ENCODE measurements at places on chromosomes 3 and 15.

DNA sequence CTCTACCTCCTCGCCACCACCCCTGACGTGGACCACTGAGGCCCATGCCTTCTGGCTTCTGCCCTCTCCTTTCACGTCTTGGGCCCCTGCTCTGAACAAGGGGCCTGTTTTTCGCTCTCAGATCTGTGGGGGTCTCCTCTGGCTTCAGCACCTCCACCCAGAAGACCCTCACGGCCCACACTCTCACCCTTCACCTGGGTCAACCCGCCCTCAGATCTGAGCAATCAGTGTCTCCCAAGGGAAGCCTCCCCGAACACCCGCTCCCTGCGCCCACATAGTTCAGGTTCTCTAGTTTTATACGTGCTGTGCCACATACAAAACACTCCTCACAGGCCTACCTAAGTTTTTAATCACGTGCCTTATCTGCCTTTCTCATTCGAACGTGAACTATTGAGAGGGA, 48.2 kb upstream of the SMAD6 start:
- no peak for DNase-seq

GRCh38 chr3:14150078-14150477, 25.2 kb downstream of the TMEM43 start:
- DNase-seq, result no peak

DNA sequence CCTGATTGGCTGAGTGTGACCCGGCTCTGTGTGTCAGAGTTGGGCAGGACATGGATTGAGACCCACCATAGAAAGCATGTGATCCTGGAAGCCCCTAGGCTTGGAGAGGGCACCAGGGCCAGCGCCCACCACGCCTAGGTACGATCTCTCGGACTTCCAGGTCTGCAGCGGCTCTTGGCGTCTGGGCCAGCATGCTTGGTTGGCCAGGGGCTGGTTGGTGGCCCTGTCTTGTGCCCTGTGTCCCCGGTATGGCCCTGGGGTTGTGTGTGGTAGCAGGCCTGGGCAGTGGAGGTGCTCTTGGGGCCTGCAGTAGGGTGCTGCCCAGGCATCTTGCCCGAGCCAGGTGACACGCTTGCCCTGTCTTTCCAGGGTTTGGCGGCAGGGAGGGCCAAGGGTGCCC, 210.6 kb downstream of the UBE3A start:
- DNase-seq, result no peak

DNA sequence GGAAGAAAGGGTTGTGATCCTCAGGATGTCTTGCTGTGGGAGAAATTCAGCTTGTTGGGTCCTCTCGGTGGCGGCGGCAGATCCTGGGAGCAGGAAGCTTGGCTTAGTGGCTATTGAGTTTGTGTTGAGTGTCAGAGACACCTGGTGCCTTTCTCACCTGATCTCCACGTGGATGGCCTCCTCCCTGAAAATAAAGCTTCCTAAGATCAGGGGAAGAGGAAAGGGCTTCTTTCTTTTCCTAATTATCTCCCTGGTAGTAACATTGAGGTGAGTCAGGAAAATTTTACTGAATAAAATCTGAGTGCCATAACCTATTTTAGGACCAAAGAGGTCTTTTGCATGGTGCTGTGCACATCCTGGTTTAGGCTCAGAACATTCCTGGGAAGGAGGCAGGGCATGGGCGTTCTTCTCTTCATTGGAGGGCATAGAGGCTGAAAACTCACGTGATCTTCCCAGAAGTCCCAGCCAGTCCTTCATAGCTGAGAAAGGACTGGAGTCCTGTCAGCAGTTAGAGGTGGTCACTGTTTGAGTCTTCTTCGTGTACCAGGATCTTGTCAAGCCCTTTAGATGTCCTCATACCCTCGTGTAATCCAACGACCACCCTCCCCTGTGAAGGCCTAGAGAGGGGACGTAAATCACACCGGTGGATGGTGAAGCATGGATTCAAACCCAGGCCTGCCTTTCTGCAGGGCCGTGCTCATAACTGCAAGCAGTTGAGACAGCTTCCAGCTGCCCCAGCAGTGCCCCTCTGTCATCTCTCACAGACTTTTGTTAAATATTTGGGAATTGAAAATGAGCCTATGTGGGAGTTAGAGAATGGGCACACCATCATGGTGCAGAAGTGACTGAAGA, 1.1 kb downstream of the CMTM8 start:
- DNase-seq, result no peak

- no peak for DNase-seq
These were observed 94.9 kb downstream of the ST6GAL1 start for GRCh38 chr3:187025254-187025655.

DNA sequence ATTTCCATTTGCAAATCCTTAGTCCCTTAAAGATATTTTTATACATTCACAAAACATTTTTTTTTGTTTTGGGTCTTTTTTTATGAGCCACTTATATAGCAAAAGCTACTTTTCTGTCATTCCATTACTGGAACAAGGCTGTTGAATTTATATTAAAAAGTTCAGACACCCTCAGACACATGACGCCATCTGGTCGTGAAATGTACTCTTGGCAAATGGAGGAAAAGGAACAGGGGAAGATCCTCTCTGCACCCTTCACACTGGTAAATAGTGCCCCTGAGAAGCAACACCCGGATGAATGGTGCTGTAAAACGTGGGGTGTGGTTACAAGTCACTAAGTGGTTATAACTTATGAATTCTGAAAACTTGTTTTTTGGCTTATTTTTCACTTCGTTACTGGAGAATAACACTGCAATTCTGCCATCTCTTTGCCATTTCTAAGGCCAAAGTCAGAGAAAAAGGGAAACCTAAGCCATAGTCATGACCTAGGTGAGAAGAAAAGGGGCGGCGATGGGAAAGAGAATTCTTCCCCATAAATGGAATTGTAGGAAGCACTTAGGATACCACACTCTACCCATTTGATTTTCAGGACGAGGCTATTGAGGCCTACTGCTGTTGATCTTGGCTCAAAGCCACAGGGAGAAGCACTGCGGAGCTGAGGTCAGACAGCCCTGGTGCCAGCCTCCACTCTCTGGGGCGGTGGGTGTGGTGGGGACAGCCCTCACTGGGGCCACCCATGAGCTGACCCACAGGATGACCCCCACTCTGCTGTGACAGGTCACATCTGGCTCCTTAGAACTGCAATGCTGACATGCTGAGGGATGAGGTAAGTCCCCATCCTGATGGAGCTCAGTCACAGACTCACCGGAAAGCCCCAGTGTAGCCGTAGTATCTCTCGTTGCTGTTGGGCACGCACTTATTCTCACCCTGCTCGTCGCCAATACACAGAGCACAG, 21.9 kb downstream of the LTF start:
- no peak for DNase-seq

DNA sequence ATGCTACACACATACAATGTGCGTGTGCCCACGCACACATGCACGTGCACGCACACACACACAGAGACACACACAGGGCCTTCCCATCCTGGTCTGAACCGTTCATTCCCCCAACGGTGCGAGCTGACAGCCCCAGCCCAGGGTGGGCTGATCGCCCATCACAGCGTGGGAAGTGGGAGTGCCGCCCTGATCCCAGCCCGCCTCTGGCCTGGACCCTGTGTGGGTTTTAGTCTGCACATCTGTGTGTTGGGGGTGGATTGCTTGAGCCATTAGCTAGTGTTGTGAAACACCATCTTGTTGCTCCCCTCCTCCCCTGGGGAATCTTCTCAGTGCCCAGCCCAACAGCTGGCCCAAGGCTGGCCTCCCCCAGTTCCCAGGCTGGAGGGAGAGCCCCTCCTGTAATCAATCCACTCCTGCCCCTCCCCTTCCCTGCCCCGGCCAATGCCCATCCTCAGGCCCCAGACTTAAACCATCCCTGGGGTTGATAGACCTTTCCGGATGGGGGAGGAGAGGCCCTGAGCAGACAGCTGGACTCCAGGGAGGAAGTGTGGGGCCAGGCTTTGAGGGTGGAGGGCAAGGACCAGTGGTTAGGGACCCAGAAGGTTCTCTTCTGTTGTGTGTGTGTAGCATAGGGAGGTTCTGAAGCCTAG, 8.3 kb downstream of the SEMA3G start:
- DNase-seq, result peak; percentile 48

DNA sequence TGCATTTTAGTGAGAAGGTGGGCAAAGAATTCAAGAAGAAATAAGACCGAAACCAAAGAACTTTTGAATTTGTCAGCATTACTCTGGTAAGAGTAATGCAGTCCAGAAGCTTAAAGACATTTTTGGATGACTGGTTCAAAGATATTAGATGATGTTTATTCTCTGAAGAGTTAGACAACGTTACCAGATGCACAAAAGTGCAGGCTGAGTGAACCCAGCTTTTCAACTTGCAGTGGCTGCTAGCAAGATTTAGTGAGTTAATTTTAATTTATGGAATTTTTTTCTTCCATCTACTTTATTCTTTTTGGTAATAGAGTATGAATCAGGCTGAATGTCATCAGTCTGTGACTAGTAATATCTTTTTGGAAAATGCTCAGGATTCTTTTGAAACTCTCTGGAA, 267.3 kb upstream of the AZI2 start:
- no peak for DNase-seq

DNA sequence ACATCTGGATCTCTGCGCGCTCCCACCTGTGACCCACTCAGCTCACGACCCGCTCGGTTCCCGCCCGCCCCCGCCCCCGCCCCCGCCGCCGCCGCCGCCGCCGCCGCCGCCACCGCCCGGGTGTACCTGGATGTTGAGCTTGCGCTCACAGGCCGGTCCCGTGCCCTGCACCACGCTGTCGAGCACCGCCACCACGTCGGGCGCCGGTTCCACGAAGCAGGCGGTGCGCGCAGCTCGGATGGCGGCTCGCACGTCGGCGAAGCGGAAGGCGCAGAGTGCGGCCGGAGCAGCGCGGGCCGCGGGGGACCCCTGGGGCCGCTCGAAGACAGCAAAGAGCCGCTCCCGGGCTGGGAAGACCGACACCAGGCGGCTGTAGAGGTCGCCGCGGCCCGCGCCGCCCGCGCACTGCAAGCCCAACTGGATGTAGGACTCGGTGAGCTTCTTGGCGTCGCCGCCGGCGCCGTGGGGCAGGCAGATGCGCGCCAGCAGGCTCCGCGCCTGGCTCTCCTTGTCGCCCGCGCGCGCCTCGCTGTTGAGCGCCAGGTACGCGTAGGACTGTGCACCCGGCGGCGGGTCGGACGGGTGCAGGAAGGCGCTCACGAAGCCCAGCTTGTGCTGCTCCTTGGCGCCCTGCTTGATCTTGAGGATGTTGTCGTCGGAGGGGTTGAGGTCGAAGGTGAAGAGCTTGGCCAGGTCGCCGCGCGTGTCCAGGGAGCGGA, 1.1 kb downstream of the PLXND1 start:
- peak; percentile 61 for DNase-seq

GRCh38 chr3:33074217-33075067, 22.5 kb downstream of the GLB1 start:
- DNase-seq, result peak; percentile 83

GRCh38 chr15:82650046-82650670, 3.0 kb upstream of the CPEB1 start:
- no peak for DNase-seq

- DNase-seq, result no peak
These were observed 49.1 kb downstream of the RAB11A start for GRCh38 chr15:65918357-65918920.

- peak; percentile 86 for DNase-seq
These were observed 240.8 kb downstream of the NR1D2 start for GRCh38 chr3:24185738-24186384.
